ENCODE measurements at places on chromosomes 11 and 22.

GRCh38 chr22:32994898-32995297, 63.3 kb downstream of the SYN3 start:
- DNase-seq: no peak

DNA sequence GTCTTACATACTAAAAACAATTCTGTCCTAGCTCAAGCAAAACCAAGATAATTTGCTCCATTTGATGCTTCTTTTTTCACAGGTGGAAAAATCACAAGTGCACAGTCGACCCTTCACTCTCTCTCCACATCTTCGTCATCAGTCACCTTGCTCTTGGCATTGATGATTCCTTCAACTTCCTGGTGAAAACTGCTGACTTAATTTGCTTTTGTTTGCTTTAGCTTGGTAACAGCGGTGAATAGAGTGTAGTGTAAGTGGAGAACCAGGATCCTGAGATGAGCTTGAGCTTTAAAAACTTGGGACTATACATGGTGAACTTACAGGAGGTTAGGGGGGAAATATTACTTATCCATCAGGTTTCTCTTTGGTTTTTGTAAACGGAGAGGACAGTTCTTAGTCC, 331.1 kb upstream of the ARHGAP42 start:
- DNase-seq: peak; percentile 10

GRCh38 chr11:93737904-93738612, 3.2 kb downstream of the TAF1D start:
- DNase-seq: peak; percentile 73

GRCh38 chr11:64226507-64227051, 505 bp downstream of the NUDT22 start:
- DNase-seq: peak; percentile 30

- peak; percentile 65 for DNase-seq
Measured at GRCh38 chr11:46490666-46491065, 99.1 kb upstream of the CHRM4 start.

DNA sequence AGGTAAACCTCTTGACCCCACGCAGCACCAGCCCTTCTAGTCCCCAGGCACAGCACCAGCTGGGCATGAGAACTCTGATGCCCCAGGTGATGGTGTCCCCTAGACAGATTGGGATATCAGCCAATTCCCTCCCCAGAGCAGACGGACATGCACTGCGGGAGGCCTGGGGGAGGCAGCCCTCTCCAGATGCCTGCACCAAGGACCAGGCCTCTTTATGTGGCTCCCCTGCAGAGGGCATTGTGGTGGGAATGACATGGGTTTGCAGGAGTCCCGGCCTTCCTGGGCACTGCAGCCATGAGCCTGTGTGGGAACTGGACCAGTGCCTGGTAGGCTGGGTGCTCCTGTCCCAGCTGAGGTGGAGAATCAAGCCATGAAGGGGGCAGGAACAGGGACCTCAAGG, 25.9 kb downstream of the PPM1F start:
- DNase-seq: no peak

DNA sequence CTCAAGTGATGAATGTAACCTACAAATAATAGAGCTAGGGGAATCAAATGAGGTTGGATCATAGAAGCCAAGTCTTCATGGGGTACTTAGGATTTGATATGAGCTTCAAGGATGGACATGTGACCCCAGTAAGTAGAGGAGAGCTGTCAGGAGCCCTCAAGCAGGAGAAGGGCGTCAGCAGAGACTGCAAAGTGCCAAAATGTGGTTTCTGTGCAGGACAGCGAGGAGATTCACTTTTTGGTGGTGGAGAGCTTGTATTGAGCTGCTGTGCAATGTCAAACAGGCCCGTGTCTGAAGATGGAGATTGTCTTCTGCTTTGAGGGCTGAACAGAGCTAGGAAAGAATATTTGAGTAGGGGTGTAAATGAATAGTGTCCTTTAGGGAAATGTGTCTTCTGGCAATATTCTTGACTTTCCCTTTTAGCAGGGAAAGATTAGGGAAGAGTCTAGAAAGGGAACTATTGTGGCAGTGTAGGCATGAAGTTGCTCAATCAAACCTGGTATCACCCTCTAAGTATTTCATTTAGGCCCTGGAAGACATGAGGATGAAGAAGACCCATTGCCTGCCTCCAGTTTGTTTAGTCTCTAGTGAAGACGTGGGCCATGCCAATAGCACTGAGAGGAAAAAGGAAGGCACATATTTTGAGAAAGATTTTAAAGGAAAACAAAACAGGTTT, 31.2 kb upstream of the SORL1-AS1 start:
- no peak for DNase-seq

DNA sequence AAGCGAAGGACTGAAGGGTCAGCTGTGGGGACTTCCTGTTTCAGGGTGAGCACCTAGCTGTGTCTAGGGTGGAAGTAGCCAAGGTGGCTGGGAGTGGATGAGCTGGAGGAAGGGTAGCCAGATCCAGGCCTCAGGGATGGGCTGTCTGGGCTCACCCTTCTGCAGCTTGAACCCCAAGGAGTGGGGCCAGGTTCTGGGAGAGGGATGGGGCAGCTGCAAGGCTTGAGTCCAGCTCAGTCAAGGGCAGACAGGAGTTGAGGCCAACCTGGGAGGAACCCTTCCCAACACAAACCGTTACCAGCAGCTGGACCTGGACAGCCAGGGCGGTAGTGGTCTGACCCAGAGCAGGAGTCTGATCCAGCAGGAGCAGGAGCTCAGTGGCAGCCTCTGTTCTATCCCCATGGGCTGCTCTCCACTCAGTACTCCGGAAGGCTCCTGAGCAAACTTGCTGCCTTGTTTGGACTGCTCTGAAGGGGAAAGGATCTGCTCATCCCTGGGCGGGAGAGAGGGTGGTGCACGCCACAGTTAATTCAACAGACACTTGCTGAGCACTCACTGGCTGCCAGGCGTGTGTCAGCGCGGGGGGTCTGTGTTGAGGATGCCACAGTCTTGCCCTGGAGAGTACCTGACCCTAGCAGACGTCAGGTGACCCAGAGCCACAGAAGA, 53.8 kb upstream of the THY1 start:
- DNase-seq: no peak

DNA sequence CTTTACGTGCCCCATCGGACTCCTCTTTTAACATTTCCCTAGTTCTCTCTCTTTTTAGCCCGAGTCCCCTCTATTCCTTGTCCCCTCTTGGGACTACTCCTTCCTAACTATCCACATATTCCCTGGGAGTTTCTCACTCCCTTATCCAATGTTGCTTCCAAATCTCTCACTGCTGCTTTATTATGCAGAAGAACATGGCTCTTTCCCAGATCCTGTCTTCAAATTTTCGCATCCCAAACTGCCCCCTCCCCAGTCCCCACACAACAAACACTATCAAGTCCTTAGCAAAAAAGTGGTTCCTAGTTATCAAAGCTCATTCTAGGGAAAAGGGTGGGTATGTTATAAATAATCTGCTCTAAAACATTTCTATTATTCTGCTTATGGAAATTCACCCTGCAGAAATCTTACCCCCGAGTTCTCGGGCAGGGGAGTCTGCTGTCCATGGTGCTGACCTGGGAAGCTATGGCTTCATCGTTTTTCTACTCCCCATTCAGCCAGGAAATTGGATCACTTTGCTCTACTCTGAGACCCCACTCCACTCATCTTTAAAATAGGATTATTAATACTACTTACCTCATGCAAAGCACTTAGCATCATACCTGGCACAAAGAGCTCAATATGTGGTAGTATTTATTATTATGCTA, 393.5 kb downstream of the BUD13 start:
- peak; percentile 5 for DNase-seq

GRCh38 chr11:17987826-17988225, 25.0 kb downstream of the SERGEF start:
- DNase-seq: no peak

DNA sequence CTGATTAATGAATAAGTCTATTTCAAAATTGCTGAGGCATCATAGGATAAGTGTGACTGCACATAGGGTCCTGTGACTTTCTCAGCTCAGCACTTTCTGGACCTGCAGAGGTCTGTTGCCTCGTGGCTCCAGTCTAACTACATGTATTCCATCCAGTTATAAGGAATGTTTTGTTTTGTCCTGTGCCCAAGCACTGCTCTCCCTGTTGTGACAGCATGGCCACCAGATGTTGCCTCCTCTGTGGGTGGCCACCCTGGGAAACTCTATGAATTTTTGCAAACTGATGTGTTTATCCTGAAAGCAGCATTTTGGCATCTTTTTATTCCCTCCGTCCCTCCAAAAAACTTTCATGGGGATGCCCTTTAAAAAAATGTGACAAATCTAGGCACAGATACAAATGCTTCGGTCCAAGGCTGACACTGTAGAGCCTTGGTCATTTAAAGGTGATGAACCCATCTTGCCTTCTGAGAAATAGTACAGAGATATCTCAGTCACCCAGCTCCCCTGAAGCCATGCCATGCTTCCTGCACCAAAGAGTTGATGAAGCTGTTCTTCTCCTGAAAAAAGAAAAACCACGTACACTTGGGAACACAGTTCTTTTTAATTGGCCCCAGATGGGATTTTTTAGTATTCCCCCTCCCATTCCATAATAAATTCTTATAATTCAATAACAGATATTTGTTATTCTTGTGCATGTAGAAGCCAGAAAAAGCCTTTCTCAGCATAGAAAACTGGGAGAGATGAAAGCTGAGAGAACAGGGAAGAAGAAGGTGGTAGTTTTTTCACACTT, 72.6 kb downstream of the CCDC34 start:
- no peak for DNase-seq

- DNase-seq: no peak
Measured at GRCh38 chr22:50705219-50705691, 32.6 kb downstream of the SHANK3 start.

- no peak for DNase-seq
Measured at GRCh38 chr11:68508425-68508824, 47.9 kb downstream of the PPP6R3 start.

- no peak for DNase-seq
Measured at GRCh38 chr22:25420925-25421904, 143.3 kb upstream of the GRK3 start.

- DNase-seq: no peak
Measured at GRCh38 chr11:37407461-37407860, 809.4 kb upstream of the RAG2 start.

GRCh38 chr11:57408771-57409170, 18.1 kb downstream of the SLC43A3 start:
- DNase-seq: no peak

- DNase-seq: no peak
Measured at GRCh38 chr11:111654601-111655000, 52.4 kb downstream of the SIK2 start.

GRCh38 chr22:45553351-45554039, 50.8 kb downstream of the FBLN1 start:
- peak; percentile 82 for DNase-seq

GRCh38 chr22:36470162-36470993, 11.1 kb downstream of the TXN2 start:
- DNase-seq: peak; percentile 90
